ENCODE measurements at places on chromosomes 3 and 15.

DNA sequence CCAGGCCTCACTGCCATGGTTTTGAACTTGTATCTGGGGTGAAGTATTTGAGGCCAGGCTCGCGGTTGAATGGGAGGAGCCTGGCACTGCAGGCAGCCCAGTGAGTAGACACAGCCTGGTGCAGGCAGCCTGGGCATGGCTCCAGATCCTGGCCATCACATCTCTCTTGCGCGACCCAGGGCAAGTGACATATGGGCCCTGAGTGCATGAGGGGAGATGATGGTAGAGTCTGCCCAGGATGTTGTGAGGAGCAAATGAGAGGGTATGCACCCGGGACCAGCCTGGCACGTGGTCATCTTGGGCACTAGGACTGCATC lies 103.5 kb downstream of the TBC1D2B start:
- H3K27me3 ChIP-seq, result no peaks in the 10 kb centered on the region
- H3K36me3 ChIP-seq, result no peaks in the 10 kb centered on the region
- H3K4me1 ChIP-seq, result no peaks in the 10 kb centered on the region
- H3K4me3 ChIP-seq, result no peak overlapping the region
- H3K27ac ChIP-seq, result no peak overlapping the region
- DNase-seq, result no peak

DNA sequence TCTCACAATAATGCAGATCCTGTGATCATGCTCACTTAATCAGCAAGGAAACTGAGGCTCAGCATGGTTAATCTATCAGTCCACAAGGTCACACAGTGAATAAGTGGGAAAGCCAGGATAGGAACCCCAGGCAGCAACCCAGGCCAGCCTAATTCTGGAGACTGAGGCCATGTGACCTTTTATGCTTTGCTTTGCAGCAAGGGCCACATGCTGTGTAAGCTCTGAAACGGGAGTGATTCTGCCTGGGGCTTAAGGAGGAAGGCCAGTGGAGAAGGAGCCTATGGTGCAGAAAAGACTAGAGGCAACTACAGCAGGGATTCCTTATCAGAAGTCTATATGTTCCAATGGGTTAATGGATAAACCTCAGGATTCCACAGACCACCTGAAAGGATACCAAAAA lies 157.6 kb upstream of the PPP2R3A start:
- DNase-seq, result no peak
- H3K27ac ChIP-seq, result no peak overlapping the region
- H3K27me3 ChIP-seq, result no peaks in the 10 kb centered on the region
- no peaks in the 10 kb centered on the region for H3K4me1 ChIP-seq
- H3K36me3 ChIP-seq, result no peaks in the 10 kb centered on the region

- H3K4me1 ChIP-seq, result peaks cover 23% of the 10 kb centered on the region
- no peaks in the 10 kb centered on the region for H3K27me3 ChIP-seq
- H3K36me3 ChIP-seq, result no peaks in the 10 kb centered on the region
- H3K4me3 ChIP-seq, result peak overlapping the region; percentile 80
Measured at GRCh38 chr3:57757642-57758297, 1.7 kb downstream of the SLMAP start.

- H3K4me3 ChIP-seq, result no peak overlapping the region
- no peaks in the 10 kb centered on the region for H3K27me3 ChIP-seq
Measured at GRCh38 chr15:42152921-42153698, 3.3 kb downstream of the PLA2G4F start.

DNA sequence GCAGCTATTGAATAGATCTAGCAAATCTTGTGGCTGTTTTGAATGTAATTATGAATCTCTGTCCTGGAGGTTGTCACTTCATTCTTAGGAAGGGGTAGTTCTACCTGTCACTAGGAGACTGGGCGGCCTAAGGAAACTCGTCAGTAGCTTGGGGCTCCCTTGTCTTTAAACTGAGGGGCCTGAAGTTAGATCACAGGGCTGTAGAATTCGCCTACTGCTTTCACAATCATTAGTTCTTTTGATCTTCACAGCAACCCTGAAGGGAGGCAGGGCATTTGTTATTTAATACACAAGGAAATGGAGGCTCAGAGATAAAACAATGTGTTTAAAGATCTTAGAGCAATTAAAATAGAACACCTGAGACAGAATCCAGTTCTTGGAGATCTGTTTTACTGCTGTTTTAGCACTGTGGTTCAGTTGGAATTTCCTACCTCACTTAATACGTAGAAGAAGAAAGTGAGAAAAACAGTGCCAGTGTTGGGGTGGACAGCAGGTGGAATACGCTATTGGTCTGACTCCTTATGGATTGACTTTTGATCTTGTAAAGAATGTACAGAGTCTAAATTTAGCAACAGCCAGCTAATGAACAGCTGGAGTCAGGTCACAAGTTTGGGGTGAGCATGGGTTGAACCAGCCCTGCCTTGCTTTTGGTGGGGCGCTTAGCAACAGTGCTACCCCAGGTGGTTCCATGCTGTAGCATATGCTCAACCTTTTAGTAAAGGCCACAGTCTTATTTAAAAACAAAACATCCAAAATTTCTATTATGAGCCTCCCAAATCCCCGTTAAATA lies 71.4 kb upstream of the BHLHE40 start:
- no peaks in the 10 kb centered on the region for H3K36me3 ChIP-seq
- no peak overlapping the region for H3K4me3 ChIP-seq
- no peak for DNase-seq
- peaks cover 14% of the 10 kb centered on the region for H3K4me1 ChIP-seq
